ENCODE measurements at places on chromosomes 5 and 9.

DNA sequence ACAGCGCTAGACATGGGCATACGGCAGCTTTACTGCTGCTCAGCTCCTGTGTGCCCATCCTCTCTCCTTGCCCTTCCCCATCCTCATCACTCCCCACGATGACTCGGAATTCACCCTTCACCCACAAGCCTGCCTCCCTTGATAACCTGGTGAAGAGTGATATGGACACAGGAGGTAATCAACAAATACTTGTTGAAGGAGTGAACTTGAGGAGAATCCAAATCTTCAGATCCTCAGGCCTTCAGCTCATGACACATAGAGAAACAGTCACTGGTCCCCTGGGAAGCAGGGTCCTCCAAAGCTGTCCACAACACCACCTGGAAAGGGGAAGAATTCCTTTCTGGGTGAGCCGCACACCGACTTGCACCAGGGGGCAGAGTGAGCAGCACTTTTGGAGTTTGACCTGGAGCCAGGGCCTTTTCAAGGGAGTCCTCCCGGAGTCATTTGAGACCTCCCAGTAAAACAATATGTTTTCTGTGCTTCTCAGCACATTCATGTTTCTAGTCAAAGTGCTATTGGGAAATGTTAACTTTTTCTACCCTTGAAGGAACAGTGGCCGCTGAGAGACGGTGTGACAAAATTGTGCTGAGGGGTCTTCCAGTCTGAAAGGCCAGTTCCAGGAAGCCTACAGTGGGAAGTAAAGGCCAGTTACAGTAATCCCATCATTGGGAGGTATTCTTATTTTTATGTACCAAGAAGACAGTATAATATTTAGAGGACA, 332.3 kb downstream of the CWC27 start:
- no peaks in the 10 kb centered on the region for H3K4me1 ChIP-seq
- no peak overlapping the region for H3K4me3 ChIP-seq
- H3K36me3 ChIP-seq, result no peaks in the 10 kb centered on the region

- H3K36me3 ChIP-seq, result no peaks in the 10 kb centered on the region
- H3K4me3 ChIP-seq, result no peak overlapping the region
- H3K4me1 ChIP-seq, result peaks cover 79% of the 10 kb centered on the region
- DNase-seq, result no peak
- peak overlapping the region; percentile 98 for H3K27ac ChIP-seq
Measured at GRCh38 chr9:127580879-127581475, 31.1 kb upstream of the STXBP1 start.

- no peaks in the 10 kb centered on the region for H3K27me3 ChIP-seq
- H3K27ac ChIP-seq, result no peak overlapping the region
- no peaks in the 10 kb centered on the region for H3K36me3 ChIP-seq
- no peak overlapping the region for H3K4me3 ChIP-seq
Measured at GRCh38 chr9:8660383-8660782, 860.8 kb upstream of the DMAC1 start.

DNA sequence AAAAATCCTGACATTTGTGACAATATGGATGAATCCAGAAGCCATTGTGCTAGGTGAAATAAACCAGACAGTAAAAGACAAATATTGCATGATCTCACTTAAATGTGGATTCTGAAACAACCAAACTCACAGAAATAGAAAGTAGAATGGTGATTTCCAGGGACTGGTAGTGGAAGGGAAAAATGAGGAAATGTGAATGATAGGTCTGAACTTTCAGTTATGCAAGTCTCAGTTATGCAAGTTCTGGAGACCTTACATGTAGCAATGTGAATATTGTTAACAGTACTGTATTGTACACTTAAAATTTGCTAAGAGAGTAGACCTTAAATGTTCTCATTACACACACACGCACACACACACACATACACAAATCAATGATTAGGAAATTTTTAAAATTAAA, 84.9 kb downstream of the SLCO4C1 start:
- no peaks in the 10 kb centered on the region for H3K4me1 ChIP-seq
- H3K4me3 ChIP-seq, result no peak overlapping the region
- no peak for DNase-seq
- no peaks in the 10 kb centered on the region for H3K27me3 ChIP-seq
- no peak overlapping the region for H3K27ac ChIP-seq

DNA sequence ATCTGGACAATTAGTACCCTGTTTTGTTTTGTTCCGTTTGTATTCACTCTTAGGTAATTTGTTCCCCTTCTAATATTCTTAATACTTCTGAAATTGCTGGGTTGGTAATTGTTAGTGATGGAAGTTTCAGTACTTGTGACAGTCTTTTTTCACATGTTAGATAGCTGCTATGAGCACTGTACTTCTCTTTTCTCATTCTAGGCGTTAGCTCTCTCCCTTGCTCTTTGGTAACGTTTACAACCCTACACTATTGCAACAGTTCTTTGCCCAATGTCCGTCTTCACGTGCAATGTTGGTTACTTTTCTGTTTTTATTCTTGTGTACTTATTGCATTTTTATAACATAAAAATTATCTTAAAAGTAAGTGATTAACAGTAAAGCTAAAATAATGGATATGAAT, 1509.0 kb downstream of the MAT2B start:
- no peaks in the 10 kb centered on the region for H3K4me1 ChIP-seq
- H3K36me3 ChIP-seq, result no peaks in the 10 kb centered on the region
- H3K27me3 ChIP-seq, result no peaks in the 10 kb centered on the region
- H3K27ac ChIP-seq, result no peak overlapping the region
- H3K4me3 ChIP-seq, result no peak overlapping the region

DNA sequence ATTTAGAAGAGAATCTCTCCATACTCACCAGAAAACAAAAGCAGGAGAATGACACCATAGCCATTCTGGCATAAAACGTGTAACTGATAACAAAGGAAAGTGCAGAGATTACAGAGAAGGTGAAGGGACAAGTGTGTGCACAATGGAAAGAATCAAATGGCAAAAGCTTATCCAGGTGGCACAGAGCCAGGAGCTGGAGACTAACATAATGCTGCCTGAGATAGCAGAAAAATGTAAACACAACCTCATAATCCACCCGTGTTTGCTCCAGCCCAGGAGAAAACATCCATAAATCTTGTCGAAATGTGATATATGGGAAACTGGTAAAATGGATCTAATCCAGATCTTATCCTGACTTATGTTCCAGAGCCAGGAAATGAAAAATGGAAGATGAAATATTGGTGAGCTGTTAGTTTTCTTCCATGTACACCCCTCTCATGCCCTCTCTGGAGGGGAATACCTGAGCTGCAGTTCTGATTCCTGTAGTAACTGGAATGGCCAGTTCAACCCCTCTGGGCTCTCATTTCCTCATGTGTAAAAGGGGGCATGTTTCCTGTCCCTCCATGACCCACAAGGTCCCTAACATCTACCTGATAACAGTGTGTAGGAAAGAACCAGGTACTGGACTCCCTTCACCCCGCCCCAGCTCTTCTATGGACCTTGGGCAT, 212.3 kb upstream of the DAPK1 start:
- H3K4me3 ChIP-seq, result no peak overlapping the region
- H3K27me3 ChIP-seq, result no peaks in the 10 kb centered on the region
- H3K27ac ChIP-seq, result no peak overlapping the region
- DNase-seq, result no peak
- no peaks in the 10 kb centered on the region for H3K4me1 ChIP-seq
- H3K36me3 ChIP-seq, result no peaks in the 10 kb centered on the region

- DNase-seq, result no peak
- no peaks in the 10 kb centered on the region for H3K27me3 ChIP-seq
- no peaks in the 10 kb centered on the region for H3K36me3 ChIP-seq
- peaks cover 29% of the 10 kb centered on the region for H3K4me1 ChIP-seq
Measured at GRCh38 chr5:107449369-107449768, 221.4 kb downstream of the EFNA5 start.

DNA sequence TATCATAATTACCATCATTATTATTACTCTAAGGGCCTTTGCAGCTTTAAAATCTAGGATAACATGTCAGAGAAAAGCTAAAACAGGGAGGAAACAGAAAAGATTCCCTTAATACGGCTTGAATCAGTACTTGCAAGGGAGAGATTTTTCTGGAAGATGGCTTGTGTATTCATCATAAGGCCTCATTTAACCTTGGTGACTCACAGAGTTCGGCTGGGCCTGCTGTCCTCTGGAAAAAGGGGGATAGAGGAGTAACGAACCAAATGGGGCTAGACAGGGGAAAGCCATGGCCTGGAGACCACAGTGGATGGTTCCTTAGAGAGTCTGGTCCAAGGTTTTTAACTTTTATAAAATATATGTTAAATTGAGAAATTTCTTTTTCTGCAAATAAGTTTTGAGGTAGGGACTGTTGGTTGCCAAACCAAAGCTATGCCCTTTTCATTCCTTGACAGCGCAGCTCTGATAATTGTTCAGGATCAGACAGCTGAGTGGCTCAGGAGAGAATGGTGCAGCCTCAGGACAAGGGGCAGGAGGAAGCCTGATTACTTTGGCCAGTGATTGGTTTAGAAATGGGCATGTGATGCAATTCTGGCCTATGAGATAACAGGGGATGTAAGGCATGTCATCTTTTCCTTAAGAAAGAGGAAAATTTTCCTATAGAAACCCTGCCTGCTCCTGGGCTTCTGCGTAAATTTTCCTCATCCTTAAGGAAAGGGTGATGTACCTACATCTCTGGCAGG, 25.6 kb upstream of the GSN start:
- H3K27ac ChIP-seq, result no peak overlapping the region
- no peaks in the 10 kb centered on the region for H3K4me1 ChIP-seq
- H3K27me3 ChIP-seq, result no peaks in the 10 kb centered on the region
- DNase-seq, result no peak
- no peaks in the 10 kb centered on the region for H3K36me3 ChIP-seq
- no peak overlapping the region for H3K4me3 ChIP-seq

DNA sequence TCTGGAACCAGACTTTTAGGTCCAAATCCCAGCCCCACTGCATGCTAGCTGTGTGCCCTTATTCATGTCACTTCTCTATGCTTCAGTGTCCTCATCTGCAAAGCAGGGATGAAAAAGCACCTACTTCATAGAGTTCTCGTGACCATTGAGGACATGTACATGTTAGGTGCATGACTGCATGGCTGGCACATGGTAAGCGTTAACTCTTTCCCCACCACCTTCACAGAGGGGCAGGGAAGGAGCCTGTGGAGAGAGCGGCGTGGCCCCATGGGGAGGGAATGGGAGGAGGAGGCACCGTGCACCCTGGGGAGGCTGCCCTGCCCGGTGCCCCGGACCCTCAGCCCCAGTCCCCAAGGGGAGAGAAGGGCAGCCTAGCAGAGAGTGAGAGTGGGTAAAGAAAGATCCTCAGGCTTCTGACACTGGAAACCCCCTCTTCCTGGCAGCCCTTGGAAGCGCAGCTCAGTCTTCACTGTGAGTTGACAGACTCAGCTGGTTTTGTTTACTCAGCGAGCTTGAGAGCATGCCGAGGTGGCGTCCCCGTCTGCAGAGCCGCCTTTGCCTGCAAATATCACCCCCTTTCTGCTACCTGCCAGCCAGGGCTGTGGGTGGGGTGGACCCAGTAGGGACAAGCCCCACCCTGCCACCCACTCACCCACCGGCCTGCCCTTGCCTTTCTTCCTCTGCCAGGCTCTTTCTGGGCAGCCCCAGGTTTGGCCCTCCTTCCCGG, 10.6 kb upstream of the ANGPTL2 start:
- H3K27ac ChIP-seq, result peak overlapping the region; percentile 94
- H3K4me1 ChIP-seq, result peaks cover 84% of the 10 kb centered on the region
- H3K36me3 ChIP-seq, result no peaks in the 10 kb centered on the region
- no peak overlapping the region for H3K4me3 ChIP-seq

DNA sequence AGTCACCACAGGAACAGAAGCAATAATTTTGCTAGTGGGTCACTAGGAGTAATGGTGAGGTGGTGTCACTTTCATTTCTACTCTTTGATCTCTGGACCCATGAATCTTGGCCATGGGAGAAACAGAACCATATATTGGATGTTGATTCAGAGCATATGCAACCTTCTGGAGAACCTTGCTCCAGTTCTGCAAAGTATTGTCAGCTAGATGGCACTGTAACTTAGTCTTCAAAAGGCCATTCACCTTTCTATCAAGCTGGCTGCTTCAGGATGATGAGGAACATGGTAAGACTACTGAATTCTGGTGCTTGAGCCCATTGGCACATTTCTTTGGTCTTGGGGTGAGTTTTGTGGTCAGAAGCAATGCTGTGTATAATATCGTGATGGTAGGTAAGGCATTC, 129.1 kb upstream of the FBN2 start:
- no peaks in the 10 kb centered on the region for H3K36me3 ChIP-seq
- H3K4me1 ChIP-seq, result no peaks in the 10 kb centered on the region
- no peak for DNase-seq

GRCh38 chr5:58224661-58225060, 235.2 kb downstream of the PLK2 start:
- no peak for DNase-seq
- H3K4me3 ChIP-seq, result no peak overlapping the region
- peak overlapping the region; percentile 4 for H3K27ac ChIP-seq
- H3K36me3 ChIP-seq, result no peaks in the 10 kb centered on the region

DNA sequence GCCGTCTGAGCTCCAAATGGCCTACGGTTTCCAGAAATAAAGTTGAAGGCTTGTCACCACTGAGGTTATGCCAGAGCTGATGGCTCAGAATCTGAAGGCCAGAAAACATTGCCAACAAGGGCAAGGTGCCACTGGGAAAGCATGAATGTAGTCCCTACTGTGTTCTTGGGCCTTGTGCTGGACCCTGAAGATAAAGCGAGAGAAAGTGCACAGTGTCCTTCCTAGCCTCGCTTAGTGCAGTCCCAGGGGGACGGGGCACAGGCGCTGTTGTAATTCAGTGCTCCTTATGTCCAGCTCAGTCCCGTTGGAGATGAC, 84.5 kb downstream of the NDFIP1 start:
- no peaks in the 10 kb centered on the region for H3K27me3 ChIP-seq
- H3K4me1 ChIP-seq, result no peaks in the 10 kb centered on the region
- no peak overlapping the region for H3K4me3 ChIP-seq
- no peaks in the 10 kb centered on the region for H3K36me3 ChIP-seq
- DNase-seq, result no peak
- H3K27ac ChIP-seq, result no peak overlapping the region

All from esophagus squamous epithelium (tissue), 5 donors.